ENCODE measurements at places on chromosomes 6 and 20.
A peak's percentile ranks its signal among the peaks of the same experiment; 100 is the strongest.

DNA sequence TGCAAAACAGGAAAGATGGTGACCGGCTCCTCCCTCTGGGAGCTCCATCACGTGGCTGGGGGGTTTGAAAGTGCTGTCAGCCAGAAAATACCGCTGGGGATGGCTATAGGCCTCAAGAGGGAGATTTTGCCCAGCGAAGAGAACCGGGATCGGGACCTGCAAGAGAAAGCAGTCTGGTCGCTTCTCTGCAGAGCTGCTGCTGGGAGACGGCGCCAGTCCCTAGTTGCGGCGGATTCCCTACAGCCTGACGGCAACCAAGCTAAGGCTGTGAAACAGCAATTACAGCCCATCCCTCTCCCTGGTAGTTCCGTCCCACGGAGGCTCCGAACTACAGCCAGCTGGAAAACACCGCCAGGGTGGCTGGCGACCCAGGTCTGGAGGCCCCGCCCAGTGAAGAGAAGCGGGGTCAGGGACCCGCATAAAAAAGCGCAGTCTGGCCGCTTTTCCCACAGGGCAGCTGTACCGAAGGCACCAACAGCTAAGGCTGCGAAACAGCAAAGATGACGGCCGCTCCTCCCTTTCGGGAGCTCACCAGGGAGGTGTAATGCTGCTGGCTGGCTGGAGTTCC is 238.1 kb upstream of the IRAK1BP1 start:
- DNase-seq, result peak; percentile 33

- no peak for DNase-seq
Observed at GRCh38 chr6:152117156-152118133, 310.0 kb downstream of the ESR1 start.

- no peak for DNase-seq
Observed at GRCh38 chr6:105097288-105097687, 82.5 kb downstream of the POPDC3 start.

GRCh38 chr6:36786055-36786675 is 53.1 kb downstream of the CPNE5 start:
- no peak for DNase-seq

- DNase-seq, result no peak
Observed at GRCh38 chr20:23246717-23247664, 103.6 kb upstream of the NXT1 start.

GRCh38 chr20:492159-492558 is 29.8 kb upstream of the TBC1D20 start:
- no peak for DNase-seq

- DNase-seq, result peak; percentile 89
Observed at GRCh38 chr6:108174371-108175175, 8.8 kb downstream of the NR2E1 start.

DNA sequence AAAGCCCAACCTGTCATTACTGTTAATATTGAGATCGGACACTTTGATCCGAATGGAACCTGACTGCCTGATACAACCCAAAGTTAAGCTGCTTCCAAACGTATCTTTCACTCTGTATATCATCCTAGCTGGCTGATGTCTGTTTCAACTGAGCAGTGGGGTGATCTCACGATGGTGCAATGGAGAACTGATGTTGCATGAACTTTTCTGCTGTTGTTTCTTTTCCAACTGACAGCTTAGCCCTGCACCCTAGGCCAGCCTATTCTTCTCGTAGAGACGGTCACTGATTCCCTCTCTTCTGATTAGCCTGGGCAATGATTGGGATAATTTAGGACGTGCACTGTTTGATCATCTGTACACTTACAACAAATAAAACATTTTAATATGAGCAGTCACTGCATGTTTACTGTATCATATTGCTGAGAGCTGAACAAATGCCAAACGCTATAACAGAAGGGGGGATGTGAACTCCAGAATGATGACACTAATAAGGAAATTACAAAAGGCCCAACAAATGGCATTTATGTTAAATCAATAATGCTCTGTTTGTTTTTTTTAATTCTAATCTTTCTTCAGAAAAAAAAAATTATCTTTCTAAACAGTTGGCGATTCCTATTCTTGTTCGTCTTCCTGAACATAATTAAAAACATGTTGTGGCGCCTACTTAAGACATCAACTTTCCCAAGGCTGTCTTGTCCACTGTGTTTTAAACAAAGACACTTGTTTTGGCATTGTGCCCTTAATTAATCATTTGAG is 184.8 kb downstream of the ZNF217 start:
- no peak for DNase-seq
